ENCODE measurements at places on chromosomes 3 and 15.

GRCh38 chr3:160434071-160434470, 15.5 kb downstream of the TRIM59 start:
- DNase-seq = no peak

DNA sequence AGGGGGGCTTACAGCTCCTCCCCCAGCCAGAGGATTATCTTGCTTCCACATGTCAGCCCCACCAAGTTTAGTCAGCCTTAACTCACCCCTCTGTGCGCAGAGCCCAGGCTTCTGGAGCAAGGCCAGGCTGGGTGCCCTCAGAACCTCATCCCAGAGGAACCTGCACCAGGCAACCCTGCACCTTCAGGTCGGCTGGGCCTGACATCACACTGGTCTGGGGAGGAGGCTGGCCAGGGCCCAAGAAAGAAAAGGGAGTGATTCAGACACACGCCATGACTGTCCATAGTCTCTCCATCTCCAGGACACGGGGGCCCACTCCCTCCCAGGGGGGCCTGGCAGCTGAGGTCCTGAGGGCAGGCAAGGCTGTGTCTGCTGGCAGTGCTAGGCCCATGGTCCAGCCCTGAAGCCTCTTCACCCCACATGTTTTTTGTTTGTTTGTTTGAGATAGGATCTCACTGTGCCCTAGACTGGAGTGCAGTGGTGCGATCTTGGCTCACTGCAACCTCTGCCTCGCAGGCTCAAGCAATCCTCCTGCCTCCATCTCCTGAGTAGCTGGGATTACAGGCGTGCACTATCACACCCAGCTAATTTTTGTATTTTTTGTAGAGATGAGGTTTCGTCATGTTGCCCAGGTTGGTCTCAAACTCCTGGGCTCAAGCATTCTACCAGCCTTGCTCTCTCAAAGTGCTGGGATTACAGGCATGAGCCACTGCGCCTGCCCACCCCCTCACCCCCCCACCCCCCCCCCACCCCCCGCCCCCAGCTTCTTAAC, 11.1 kb downstream of the TNK2 start:
- DNase-seq = no peak

GRCh38 chr3:48185129-48185528, 3.1 kb downstream of the CDC25A start:
- no peak for DNase-seq

DNA sequence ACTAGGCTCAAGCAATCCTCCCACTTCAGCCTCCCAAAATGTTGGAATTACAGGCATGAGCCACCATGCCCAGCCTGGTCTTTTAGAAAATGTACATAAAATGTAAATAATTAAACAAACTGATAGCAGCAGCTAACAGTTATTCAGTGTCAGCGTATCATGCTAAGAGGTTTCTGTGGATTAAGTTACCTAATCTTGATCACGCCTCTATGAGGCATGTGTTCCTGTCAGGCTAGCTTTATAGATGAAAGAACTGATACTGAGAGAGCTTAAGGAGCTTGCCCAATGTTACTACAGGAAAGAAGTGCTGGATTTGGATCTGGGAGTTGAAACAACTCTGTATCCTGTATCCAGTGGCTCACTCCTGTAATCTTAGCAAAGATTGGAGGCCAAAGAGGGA, 11.2 kb upstream of the MST1R start:
- no peak for DNase-seq

GRCh38 chr15:90449206-90449735, 61.2 kb downstream of the IQGAP1 start:
- no peak for DNase-seq

DNA sequence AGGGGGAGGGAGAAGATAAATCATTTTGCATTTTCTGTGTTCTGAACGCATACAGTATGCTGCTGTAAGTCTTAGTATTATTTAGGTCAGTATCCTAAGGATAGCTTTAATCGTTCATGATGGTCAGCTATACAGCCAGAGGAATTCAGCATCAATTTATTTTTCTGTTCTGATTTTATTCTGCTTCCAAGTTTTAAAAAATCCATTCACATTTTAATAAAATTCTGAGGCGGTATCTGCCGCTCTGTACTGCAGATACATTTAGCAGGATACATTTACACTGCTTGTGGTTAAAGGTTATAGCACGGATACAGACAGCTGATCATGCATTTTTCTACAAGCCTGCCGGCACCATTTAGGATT, 17.8 kb downstream of the ZBTB38 start:
- DNase-seq = no peak

All from DMS 273 treated with DMSO at 0.1 percent for 48 hours (cell line).